ENCODE measurements at places on chromosomes 16 and 17.

- DNase-seq, result no peak
Measured at GRCh38 chr16:88742896-88743605, 36.7 kb downstream of the CTU2 start.

GRCh38 chr16:51137097-51137496 lies 14.0 kb downstream of the SALL1 start:
- no peak for DNase-seq

DNA sequence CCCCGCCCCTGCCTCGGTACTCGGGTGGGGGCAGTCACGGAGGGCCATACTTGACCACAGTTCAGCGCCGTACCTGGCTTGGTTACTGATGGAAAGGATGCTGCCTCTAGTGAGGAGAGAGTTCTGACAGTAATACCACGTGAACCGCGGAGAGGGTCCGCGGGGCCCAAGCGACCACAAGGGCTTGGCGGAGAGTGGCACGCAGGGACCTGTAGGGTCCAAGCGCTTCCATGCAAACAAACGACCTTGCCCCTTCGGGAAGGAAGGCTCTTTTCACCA lies 9.2 kb downstream of the KDM6B start:
- no peak for DNase-seq

DNA sequence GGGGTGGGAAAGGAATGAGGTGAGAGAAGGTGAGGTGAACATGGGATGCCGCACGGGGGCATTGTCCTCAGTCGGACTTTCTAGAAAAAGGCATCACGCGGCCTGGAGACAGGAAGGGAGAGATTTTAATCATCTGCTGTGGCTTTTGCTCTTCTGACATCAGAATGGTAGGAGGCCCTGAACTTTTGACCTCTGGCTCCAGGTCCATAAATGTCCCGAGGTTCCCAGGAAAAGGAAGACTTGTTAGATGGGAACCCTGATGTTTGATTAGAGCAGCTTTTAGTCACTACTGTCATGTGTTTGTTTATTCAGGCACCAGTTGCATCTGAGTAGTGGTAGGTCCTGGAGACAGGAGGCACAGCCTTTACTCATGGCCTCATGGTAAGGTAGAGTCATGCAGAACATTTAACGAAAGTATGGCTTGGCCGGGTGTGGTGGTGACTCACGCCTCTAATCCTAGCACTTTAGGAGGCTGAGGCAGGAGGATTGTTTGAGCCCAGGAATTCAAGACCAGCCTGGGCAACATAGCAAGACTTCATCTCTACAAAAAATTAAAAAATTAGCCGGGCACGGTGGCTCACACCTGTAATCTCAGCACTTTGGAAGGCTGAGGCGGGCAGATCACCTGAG lies 203.1 kb downstream of the MSI2 start:
- DNase-seq, result no peak

DNA sequence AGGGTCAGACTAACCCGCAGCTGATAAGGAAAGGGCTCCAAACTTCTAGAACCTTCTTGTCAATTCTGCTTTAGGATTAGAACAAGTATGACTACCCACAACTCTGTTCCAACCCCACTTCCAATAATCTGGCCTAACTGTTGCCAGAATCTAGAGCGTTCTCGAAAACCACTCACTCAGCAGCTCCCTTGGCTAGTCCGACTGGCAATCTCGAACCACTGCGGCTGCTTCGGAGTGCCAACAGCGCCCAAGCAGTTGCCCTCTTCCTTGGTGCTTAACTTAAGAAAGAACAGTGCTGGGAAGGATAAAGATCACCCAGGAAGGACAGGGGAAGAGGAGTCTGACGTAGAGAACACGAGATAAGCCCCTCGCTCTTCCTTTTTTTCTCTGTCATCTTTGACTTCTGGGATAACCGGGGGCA lies 818 bp downstream of the DNAJC7 start:
- no peak for DNase-seq

DNA sequence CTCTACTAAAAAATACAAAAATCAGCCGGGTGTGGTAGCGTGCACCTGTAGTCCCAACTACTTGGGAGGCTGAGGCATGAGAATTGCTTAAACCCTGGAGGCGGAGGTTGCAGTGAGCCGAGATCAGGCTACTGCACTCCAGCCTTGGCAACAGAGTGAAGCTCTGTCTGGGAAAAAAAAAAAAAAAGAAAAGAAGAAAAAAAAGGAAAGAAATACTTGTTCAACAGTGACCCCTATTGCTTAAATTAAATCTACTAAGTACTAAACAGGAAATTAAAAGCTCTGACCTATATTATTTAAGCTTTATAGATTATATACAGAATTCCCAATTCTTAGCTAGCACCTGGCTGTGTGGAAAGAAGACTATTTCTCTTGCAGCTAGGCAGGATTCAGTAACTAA lies 48.9 kb downstream of the FBXL20 start:
- DNase-seq, result no peak

- no peak for DNase-seq
Measured at GRCh38 chr17:17150448-17150800, 55.7 kb downstream of the PLD6 start.

- no peak for DNase-seq
Measured at GRCh38 chr16:78161023-78161729, 61.7 kb downstream of the WWOX start.

GRCh38 chr17:78555746-78556401 lies 21.3 kb downstream of the DNAH17 start:
- DNase-seq, result no peak

DNA sequence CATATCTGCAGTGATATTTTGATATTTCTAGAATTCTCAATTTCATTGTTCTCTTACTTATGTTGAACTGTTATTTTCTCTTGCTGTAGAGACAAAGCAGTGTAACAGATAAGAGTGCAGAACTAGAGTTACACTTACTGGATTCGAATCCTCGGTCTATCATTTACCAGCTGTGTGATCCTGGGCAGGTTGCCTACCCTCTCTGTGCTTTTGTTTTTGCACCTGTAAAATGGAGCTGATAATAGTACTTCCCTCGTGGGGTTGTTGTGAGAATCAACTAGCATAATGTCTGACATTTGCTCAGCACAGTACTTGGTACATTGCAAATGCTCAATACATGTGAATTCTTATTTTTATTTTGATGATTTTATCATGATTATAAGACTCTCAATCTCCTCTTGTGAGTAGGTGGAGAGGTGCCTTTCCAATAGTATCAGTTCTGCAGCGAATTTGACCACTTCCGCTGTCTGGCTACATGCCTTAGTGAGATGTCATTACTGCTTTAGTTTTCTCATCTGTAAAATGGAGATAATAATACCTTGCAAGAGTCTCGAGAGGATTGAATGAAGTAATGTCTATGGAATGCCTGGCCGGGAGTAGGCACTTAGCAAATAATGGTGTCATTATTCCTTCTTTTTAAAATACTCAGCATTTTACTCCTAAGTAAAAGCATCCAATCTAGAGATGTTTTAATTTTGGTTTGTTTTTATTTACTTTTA lies 312.2 kb upstream of the MAF start:
- DNase-seq, result no peak

DNA sequence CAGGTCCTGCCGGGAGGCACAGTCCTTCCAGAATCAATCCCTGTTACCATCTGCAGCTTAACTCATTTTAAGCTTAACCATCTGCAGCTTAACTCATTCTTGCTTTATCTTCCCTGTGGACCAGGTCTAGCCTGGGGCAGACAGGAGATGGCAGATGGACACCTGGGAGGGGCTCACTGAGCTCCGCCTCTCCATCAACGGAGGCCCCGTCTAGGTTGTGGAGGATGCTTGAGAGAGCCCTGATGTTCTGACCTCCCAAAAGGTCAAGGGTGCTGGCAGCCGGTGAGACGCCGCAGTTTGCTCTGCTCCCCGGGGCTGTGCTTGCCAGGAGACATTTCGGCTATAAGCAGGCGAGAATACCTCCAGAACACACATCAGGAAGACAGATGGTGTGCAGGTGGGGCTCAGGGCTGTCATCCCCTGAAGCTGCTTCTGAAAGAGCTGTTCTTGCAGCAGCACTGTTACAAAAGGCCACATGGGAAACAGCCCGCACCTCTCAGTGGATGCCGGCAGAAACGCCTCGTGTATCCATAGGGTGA lies 41.3 kb downstream of the BAIAP2 start:
- no peak for DNase-seq

DNA sequence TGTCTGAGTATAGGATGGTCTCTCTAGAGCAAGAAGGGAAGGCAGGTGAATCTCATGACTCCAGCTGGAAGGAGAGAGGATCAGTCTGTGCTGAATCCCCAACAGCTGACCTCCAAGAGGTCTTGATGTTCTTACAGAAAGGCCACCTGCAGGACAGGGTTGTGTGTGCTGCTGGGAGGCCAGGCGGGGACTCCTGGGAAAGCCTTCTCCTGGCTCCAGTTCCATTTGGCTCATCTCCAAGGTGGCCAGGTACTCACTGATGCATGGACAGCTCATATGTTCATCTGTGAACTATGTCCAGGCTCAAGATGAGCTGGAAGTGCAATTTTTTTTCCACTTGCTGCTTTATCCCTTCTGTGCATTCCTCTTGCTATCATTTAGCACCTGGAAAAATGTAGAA lies 730.2 kb upstream of the RBFOX1 start:
- DNase-seq, result no peak

DNA sequence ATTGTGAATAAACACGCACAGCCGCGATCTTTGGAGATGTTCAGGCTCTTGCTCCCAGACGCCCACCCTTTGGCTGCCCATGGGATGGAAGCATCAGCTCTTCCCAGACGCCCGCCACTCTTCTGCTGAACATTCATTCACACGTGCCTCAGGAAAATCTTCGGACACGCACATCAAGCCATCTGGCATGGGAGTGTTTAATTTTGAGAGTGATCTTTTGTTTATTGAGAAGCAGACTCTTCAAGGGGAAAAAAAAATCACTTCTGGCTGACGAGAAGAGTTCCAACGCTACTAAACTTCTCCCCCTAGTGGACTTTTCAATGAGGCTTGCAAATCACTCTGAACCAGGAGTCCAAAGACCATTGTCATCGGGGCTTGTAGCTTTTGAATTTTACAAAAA lies 62.0 kb upstream of the NUDT7 start:
- no peak for DNase-seq

DNA sequence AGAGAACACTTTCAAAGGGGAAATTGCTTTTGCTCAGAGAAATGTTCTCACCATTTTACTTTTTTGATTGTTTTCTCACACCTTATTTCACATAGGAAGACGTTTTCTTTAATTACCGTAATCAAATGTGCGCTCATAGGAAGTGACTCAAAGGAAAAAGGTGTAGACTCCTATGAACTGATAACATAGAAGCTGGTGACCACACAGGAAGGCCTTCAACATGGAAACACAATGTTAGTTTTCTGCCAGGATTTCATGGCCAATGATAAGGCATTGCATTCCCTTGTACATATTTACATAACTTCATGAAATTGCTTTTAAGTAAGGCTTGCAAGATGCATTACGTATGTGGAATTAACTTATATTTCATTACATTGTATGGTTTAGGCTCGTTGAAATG lies 40.9 kb upstream of the KCNJ16 start:
- DNase-seq, result no peak

DNA sequence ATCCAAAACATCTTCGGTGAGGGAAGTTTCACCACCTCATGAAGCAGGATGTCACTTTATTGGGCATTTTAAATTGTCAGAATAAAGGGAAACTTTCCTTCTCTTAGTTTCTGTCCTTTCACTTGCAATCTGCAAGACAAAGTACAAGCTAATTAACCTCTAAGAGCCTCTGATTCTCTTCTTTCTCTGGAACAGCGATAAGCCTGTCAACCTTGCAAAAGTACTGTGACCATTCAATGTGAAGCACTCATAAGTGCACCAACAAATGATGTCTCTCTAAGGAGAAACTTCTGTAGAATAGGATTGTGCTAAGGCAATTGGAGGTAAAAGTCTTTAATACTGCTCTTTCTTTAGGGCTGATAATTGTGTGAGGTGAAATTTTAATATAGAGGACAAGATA lies 1622.3 kb downstream of the CDH8 start:
- DNase-seq, result no peak

DNA sequence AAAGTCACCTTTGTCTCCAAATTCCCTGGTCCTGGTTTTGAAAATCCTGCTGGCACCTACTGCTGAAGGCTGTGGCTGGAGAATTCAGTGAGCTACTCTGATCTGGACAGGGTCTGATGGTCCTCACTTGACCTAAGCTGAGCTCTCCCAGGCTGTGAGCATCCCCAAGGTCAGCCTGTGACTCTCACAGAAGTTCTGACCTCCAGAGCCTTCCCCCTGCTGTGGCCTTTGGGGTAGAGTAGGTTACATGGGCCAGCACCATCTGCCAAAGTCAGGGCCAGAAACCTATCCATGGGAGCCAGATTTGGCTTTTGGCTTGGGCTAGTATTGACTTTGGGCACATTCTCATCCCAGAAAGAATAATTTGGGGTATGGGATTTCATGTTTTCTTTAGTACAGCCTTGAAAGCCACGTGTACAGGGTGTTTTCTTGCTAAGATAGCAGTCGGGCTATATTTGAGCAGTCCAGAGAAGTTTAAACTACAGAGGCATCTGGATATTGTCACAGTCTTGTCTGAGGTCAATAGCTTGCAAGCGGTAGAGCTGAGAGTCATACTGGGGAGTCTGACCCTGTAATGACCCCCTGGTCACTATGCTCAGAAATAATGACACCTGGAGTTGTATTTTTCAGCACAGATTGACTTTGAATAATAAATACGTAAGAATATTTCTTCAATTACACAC lies 6.2 kb upstream of the AGRP start:
- no peak for DNase-seq

DNA sequence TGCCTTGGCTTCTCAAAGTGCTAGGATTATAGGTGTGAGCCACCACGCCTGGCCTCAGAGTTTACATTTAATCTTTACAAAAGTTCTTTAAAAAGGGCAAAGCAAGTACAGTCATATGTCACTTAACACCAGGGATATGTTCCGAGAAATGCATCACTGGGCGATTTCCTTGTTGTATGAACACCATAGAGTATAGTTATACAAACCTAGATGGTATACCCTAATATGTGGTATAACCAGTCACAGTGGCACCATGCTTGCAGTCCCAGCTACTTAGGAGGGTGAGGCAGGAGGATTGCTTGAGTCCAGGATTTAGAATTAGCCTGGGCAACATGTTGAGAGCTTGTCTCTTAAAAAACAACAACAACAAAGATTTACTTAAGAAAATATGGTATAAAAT lies 51.3 kb downstream of the NFATC3 start:
- no peak for DNase-seq

GRCh38 chr17:67649891-67650290 lies 67.8 kb upstream of the NOL11 start:
- DNase-seq, result no peak

DNA sequence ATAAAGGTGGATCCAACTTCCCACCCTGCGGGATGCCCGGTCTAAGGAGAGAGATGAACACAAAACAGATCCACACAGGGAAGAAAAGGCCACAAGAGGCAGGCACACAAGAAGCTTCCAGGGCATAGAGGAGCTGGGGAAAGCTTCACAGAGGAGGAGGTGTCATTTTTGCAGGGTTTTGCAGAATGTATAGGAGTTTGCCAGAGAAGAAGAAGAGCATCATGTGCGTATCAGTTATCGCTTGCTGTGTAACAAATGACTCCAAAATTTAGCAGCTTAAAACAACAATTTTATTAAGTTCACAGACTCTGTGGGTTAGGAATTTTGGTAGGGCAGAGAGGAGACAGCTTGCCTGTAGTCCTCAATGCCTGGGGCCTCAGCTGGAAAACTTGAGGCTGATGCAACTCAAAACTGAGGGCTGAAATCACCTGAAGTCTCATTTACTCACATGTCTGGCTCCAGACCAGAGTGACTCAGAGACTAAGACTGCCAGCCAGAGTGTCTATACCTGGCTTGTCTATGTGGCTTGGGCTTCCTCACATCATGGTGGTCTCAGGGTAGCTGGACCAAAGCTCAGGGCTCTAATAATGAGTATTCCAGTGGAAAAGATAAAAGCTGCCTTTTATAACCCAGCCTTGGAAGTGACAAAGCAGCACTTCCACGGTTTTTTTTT lies 33.9 kb upstream of the ZNF423 start:
- no peak for DNase-seq

- DNase-seq, result no peak
Measured at GRCh38 chr17:63549289-63549945, 860 bp upstream of the DCAF7 start.
